NCI-H187 (cell line): ENCODE measurements at places on chromosomes 7 and 10.
A peak's percentile ranks its signal among the peaks of the same experiment; 100 is the strongest.

DNA sequence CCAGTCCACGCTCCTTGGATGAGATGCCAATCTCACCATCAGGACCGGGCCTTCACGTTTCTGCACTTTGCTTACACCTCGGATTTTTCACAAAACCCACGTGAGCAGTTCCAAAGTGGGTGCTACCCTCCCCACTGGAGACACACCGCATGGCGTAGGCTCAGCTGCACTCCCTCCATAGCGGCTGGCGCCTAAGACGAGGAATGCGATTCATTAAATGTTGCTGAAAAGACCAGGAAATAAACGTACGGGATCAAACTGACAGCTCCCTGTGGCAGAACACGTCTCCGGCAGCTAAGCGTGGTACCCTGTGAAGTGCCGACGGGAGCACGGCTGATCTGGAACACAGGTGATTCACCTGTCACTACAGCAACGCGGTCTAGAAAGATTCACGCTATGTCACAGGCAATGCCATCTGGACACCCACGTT lies 209.0 kb downstream of the DIP2C start:
- no peak for DNase-seq

DNA sequence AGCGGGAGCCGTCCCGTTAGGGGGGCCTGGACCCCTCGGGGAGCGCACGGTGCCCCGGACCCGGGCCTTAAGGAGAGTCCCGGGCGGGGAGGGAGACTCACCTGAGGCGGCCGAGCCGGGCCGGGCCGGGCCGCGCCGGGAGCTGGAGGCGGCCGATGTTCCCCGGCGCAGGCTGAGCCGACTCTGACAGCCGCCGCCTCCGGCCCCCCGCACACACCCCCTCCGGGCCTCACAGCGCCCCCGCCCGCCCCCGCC lies at the start of gene ACHE:
Gene ACHE, minus strand, starts transcription at position 188 of the 255 bp plus-strand sequence. CDS start 1,656 bp downstream, outside the sequence.
- DNase-seq, result no peak

DNA sequence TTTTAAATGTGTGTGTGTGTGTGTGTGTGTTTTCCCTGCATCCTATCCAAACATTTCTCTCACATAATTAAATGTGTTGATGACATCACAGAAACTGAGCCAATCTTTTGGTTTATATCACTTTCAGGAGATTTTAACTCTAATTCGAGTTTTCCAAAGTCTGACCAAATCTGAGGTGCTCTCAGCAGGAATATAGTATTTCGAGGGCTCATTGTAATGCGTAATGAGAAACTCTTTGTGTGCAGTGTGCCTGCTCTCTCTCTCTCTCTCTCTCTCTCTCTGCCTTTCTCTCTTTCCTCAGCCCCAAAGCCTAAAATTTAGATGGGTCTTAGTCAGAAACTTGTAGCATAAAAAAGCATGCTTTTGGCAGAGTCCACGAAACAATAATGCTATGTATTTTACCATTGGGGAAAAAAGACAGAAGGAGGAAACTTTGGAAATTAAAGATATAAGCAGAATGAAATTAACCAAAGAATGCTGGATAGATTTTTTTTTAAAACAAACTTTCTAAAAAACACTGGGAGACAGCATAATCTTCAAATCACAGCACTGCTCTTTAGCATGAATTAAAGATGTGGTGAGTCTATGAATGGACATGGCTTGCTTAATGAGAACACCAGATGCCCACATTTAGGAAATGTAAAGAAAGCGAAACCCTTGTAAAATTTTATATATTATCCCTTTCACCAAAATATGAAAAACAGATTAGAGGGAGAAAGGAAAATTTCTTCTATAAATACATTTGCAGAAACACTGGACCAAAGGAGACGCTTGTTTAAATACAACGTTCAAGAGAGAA lies 206.8 kb upstream of the HABP2 start:
- no peak for DNase-seq

DNA sequence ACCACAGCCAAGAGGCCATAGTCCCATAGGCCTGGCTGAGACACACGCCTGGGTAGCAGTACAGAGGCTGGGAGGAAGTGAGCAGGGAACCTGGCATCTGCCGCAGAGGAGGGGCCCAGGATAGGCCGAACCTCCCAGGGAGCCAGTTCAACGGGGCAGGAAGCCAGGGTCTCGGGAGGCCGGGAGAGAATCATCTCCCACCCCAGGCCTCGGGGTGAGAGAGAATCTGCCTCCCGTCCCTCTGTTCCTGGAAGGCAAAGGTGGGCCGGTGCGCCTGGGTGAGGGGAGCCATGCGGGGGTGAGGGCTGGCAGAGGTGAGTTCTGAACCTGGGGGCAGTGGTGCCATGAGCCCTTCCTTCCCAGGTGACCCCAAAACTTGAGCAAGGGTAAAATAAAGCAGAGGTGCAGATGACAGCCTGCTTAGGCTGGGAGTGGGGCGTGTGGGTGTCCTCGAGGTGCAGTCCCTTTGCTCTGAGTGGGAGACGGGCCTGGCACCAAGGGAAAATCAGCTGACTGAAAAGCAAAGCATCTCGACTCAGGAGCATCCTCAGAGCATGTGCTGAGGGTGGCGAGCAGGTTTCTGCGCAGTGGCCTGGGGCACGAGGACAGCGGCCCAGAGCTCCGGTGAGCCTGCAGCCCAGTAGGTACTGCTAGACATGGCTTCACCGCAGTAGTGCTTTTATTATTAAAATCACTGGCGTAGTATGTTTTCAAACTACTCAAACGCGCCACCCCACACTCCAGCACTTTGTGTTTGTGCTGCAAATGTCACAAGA lies 15.5 kb downstream of the AGAP3 start:
- no peak for DNase-seq

DNA sequence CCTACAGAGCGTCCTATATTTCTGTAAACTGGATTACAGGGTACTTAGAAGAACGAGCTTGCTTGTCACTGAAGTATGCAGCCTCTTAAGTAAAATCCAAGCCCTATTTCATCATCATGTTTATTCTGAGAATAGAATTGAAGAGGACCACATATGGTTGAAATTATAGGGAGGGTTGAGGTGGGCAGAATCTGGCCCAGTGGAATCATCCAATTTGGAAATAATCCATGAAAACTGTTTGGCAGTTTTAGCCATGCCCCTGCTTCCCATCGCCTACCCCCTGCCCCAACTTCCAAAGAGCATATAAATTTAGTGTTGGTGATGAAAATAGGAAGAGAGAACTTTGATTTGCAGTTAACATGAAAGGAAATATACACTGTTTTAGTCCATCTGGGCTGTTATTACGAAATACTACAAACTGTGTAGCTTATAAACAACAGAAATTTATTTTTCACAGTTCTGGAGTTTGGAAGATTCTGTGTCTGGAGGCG lies 150.4 kb downstream of the PRKG1 start:
- DNase-seq, result no peak

DNA sequence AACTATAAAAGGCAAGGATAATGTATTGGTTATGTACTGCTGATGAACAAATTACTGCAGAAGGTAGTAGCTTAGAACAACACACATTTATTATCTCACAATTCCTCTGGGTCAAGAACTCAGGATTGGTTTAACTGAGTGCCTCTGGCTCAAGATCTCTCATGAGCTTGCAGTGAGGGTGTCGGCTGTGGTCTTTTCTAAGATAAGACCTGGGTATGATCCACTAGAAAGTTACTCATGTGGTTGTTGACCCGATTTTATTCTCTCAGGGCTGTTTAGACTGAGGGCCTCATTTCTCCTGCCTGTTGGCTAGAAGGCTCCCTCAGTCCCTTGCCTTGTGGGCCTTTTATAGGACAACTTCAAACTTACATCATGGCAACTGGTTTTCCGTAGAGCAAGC lies 86.7 kb downstream of the VWDE start:
- DNase-seq, result no peak

- DNase-seq, result no peak
Observed at GRCh38 chr10:13712837-13713581, 126.2 kb downstream of the PRPF18 start.

GRCh38 chr7:95511716-95512260 lies 26.0 kb downstream of the ASB4 start:
- DNase-seq, result peak; percentile 32

GRCh38 chr10:8035641-8036470 lies 18.6 kb upstream of the GATA3 start:
- DNase-seq, result no peak

- no peak for DNase-seq
Observed at GRCh38 chr10:132610071-132610701, 72.6 kb downstream of the INPP5A start.

DNA sequence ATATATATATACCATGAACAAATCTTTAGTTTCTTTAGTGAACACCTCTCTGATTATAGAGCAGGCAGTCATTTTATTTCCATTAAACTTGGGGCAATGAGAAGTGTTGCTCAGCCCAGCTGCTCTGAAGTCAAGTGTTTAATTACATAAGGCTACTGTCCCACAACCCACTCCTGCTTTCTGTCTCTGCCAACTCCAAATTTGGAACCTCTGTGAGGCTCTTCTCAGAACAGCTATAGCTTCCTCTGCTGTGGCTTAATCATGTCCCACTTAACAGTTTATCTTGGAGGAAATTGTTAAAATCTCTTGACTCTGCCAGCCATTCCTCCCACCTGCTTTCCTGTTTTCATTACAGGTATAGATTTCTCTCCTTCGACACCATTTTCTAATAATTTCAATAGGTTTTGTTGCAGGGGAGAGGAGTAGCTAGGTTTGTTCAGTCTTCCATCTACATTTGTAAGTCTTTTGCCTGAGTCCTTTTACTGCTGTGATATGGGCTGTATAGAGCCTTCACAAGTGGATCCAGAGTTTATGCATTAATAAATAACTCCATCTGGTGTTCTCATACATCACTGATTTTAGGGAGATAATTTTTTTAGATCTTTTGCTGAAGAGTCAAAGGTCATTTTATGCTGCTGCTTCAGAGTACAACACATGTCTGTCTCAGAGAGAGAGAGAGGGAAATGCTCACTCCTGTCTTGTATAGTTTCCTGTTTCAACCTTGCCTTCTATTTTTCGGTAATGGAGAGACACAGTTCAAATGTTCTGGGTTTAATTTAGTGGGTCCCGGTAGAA lies 170.4 kb downstream of the WNT2 start:
- DNase-seq, result no peak

DNA sequence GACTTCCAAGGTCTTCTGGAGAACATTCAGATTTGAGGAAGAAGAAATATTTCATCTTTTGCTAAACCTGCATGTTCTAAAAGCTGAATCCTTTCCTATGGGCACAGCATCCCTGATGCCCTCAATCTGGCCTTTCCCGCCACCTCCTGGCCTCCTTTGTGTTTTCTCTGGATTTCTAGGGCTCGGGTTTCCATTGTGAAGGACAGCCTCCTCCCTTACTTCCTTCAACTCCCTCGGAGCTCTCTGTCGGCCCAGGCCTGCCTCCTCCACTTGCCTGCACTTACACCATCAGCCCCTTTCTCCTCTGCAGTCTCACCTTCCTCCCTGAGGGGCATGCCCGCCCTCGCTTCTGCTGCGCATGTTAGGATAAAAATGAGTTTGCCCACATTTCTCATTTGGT lies 75.4 kb downstream of the WIPF3 start:
- no peak for DNase-seq

GRCh38 chr10:98425511-98426352 lies 10.8 kb upstream of the PYROXD2 start:
- no peak for DNase-seq

GRCh38 chr7:44286182-44286617 lies 39.2 kb downstream of the CAMK2B start:
- DNase-seq, result no peak

GRCh38 chr7:26777385-26777784 lies 87.0 kb downstream of the SKAP2 start:
- DNase-seq, result no peak

- no peak for DNase-seq
Observed at GRCh38 chr10:74086317-74086716, 64.3 kb downstream of the AP3M1 start.

DNA sequence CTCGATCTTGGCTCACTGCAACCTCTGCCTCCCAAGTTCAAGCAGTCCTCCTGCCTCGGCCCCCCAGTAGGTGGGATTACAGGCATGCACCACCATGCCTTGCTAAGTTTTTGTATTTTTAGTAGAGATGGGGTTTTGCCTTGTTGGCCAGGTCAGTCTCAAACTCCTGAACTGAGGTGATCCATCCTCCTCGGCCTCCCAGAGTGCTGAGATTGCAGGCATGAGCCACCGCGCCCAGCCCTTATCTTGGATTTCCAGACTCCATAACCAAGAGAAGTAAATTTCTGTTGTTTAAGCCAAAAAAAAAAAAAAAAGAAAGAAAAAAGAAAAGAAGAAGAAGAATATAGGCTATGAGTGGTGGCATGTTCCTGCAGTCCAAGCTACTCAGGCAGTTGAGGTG lies 53.3 kb upstream of the RABGEF1 start:
- DNase-seq, result no peak

DNA sequence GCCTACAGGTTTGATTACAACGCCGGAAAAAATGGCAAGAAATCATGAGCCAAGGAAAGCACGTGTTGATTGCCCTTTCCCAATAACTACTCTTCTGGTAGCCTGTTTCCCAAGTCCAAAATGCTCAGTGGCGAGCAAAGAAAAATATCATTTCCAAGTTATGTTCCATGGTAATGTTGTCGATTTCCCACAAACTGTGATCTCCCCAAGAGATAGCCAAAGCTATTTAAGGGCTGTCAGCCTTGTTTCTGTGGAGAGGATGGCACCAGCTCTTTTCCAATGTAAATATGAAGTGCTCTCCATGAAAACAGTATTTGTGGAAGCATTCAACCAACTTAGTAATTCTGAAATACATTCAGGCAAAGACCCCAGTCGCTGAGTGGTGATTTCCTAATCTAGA lies 232.5 kb upstream of the AOAH start:
- DNase-seq, result no peak

- peak; percentile 27 for DNase-seq
Observed at GRCh38 chr10:44801383-44802327, 109.5 kb upstream of the TMEM72 start.

GRCh38 chr7:132750530-132751217 lies 174.4 kb upstream of the PLXNA4 start:
- DNase-seq, result no peak

DNA sequence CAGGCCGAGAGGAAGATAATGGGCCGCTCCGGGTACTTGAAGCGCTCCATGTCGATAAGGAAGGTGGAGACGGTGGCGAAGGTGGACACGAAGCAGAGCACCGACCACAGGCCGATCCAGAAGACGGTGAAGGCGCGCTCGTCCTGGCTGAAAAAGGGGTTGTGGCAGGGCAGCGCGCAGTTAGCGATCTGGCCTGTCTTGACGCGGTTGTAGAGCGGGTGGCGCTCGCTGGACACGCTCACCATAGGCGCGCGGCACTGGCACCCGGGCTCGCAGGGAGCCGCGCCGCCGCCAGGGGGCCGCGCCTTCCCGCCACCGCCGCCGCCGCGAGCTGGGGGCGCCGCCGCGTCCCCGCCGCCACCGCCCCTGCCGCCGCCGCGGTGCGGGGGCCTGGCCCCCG lies 1.6 kb downstream of the FZD8 start:
- DNase-seq, result no peak

DNA sequence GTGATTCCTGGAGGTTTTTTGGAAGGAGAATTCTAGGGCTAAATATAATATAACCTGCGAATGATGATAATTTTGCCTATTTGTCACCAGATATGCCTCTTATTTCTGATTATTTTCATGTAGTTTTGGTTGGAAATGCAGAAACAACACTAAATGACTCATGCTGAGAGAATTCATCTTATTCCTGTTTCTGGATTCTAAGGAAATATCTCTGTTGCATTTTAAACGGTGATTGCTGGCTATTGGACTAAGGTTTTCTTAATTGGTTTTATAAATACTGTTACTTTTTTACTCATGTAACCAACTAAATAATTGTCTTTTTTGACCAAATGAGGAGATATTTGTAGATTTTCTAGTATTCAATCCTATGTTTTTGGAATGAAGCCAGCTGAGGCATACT lies 204.9 kb upstream of the NPSR1 start:
- no peak for DNase-seq
